ENCODE measurements at places on chromosomes 4 and X. TPM values are rescaled to one million over a fixed set of nuclear protein-coding genes. Genes with fewer than 3 reads are reported as not detected.

GRCh38 chrX:40933132-40933705 lies 152.0 kb upstream of the USP9X start:
- no peak for DNase-seq

Gene IRAK1
- 44.6 TPM for total RNA-seq

DNA sequence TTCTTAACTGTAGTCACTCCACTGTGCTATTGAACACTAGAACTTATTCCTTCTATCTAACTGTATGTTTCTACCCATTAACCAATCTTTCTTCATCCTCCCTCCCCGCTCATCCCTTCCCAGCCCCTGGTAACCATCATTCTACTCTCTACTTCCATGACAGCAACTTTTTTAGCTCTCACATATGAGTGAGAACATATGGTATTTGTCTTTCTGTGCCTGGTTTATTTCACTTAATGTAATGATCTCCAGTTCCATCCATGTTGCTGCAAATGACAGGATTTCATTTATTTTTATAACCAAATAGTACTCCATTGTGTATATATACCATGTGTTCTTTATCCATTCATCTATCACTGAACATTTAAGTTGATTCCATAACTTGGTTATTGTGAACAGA lies 186.5 kb downstream of the GABRB1 start:
- DNase-seq, result no peak

Gene LONRF3
- total RNA-seq, result 0.10 TPM

GRCh38 chr4:41609851-41610250 lies 71.9 kb downstream of the LIMCH1 start:
- DNase-seq, result no peak

- no peak for DNase-seq
Measured at GRCh38 chr4:57071326-57071725, 38.9 kb downstream of the IGFBP7 start.

GRCh38 chr4:142091691-142092182 lies 455.4 kb downstream of the IL15 start:
- DNase-seq, result no peak

- no peak for DNase-seq
Measured at GRCh38 chrX:49844611-49845010, 15.5 kb downstream of the PAGE4 start.

- DNase-seq, result no peak
Measured at GRCh38 chr4:162891788-162892707, 274.6 kb downstream of the NAF1 start.

GRCh38 chrX:41664375-41664901 lies 24.3 kb upstream of the GPR34 start:
- no peak for DNase-seq

DNA sequence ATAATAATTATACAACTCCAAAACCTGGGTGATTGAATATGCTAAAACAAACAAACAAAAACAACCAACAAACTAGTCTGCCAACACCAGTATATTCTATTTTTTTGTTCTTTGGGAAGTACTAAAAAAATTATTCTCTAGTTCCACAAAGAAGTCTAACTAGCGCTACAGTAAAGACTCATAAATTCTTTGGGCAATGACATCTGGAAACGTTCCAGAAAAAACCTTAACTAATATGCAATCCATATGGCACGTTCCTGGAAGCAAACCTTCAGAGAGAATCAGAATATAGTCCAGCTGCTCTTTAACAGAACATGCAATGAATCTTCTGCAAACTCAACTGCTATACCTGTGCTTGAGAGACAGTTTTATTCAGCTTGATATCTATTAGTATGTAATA lies 500.1 kb downstream of the TRAM1L1 start:
- DNase-seq, result no peak

GRCh38 chr4:89837993-89838390 lies 1.0 kb upstream of the SNCA start:
- DNase-seq, result peak; percentile 30

Gene LGI2
- total RNA-seq, result 3.1 TPM

DNA sequence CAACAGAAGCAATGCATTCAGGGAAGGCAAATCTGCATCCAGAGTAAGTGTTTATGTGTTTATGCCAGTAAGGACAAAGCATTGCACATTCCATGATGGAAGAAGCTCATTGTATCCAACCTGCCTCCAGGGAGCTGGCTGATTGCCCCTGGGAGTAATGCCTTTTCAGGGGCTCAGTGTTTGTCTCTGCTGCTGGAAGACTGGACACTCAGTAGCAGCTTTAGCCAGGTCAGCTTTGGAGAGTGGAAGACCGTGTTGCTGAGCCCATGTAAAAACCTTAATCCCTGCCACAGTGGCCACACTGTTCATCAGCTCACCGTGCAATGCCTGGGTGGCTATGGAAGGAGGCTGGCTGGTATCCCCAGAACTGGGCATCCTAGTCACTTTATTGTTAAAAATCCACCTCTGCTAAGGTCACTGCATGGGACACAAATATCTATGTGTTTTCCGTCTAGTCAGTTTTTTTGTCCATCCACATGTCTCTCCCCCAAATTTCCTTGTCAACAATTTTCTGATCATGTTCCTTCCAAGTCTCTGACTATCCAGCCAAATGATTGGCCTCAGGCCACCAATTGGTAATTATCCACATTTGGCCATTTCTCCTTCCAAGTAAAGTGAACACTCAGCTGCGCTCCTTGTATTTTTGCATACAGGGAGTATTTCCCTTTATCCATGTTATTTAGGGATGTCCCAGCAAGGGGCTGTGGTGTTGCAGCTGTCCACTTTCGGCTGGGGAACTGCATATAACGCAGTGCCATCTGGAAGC lies 2044.5 kb upstream of the AGA start:
- DNase-seq, result no peak

DNA sequence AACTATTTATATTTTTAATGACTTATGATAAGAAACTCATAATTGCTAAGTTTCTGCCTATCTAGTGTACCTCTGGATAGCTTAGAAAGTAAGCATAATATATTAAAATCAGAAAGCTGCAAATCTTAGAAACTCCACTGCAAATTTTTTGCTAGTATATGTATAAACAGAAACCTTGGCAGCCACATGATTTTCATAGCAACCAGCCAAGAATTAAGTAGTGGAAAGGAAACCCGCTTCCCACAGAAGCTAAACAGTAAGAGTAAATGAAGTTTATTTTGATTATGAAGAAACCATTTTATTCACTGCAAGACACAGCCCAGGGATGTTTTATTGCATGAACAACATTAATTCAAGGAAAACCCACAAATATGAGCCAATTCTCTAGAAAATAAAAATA lies 872.5 kb upstream of the ADGRL3 start:
- no peak for DNase-seq

Gene UGT2B7
- not detected for total RNA-seq

DNA sequence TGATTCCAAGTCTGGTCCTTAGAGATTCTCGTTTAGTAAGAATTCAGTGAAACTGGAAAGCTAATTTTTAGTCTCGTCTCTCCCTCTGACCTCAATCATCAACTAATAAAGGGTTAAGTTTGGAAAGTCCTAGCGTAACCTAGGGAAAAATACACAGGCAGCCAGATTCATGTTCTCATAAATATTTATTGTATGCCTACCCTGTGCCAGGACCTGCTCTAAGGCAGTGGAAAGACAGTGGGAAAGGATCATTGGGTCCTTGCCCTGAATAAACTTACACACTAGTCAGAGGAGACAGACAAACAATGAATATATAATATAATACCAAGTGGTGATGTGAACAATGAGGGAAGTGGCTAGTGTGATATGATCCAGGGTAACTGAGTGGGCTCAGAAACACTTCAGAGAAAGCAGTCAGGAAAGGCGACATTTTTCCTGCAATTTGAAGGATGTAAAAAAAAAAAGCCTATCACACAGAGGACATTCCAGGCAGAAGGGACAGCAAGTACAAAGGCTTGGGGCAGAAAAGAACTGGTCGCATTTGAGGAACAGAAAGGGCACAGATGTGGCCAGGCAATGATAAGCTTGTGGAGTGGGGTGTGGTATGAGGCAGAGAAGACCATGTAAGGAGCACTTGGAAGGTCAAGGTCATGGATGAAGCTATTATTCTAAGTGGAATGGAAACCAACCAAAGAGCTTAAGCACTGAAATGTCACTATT lies 128.8 kb downstream of the AMELX start:
- DNase-seq, result no peak

Gene CLDN2
- not detected for total RNA-seq

- no peak for DNase-seq
Measured at GRCh38 chr4:55670695-55671094, 34.6 kb upstream of the NMU start.

Gene TLR6
- not detected for total RNA-seq

Gene SH3TC1
- total RNA-seq, result 0.59 TPM

GRCh38 chrX:106734827-106735226 lies 8.3 kb downstream of the RNF128 start:
- no peak for DNase-seq

Gene RHOXF2B
- not detected for total RNA-seq

- DNase-seq, result no peak
Measured at GRCh38 chrX:130550351-130550750, 148.6 kb downstream of the RBMX2 start.

Gene ZNF157
- total RNA-seq, result 0.31 TPM

Gene DGAT2L6
- not detected for total RNA-seq

GRCh38 chrX:155028877-155029291 lies 2.2 kb downstream of the FUNDC2 start:
- DNase-seq, result no peak

DNA sequence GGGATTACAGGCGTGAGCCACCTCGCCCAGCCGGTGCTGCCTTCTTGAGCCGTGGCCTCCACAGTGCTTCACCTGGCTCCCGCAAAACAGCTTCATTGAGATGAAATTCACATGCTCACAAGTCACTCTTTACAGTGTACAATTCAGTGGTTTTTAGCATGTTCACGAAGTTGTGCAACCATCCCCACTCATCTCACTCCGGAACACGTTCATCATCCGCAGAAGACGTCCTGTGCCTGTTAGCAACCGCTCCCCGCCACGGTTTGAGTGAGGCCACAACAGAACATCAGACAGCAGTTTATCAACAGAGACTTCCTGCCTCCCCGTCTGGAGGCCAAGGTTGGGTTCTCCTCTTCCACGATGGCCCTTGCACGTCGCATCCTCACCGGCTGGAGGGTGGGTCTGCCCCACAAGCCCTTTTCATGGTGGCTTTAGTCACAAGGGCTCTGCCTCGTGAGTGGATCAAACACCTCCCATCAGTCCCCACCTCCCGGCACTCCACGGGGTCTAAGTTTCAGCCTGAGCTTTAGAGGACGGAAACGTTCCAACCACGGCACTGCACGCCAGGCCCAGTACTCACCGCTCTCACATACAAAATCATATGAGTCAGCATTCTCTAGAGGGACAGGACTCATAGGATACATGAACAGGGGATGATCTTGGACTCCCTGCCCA lies 29.6 kb upstream of the SPON2 start:
- peak; percentile 51 for DNase-seq

GRCh38 chr4:56990109-56990905 lies 11.6 kb downstream of the POLR2B start:
- no peak for DNase-seq

GRCh38 chrX:56099271-56099670 lies 132.9 kb upstream of the KLF8 start:
- DNase-seq, result no peak

Gene ARMCX2
- total RNA-seq, result 114 TPM

GRCh38 chr4:38310446-38311043 lies 350.3 kb downstream of the PTTG2 start:
- DNase-seq, result no peak

Gene NXF2
- total RNA-seq, result not detected

GRCh38 chrX:9905721-9906120 lies 61.4 kb upstream of the CLDN34 start:
- DNase-seq, result no peak

Gene PDGFC
- total RNA-seq, result 5.1 TPM

GRCh38 chr4:138112389-138112788 lies 129.8 kb downstream of the SLC7A11 start:
- no peak for DNase-seq

- DNase-seq, result no peak
Measured at GRCh38 chr4:152983774-152984411, 47.8 kb downstream of the FHDC1 start.

GRCh38 chr4:6956087-6956433 lies 46.4 kb downstream of the TBC1D14 start:
- peak; percentile 20 for DNase-seq

DNA sequence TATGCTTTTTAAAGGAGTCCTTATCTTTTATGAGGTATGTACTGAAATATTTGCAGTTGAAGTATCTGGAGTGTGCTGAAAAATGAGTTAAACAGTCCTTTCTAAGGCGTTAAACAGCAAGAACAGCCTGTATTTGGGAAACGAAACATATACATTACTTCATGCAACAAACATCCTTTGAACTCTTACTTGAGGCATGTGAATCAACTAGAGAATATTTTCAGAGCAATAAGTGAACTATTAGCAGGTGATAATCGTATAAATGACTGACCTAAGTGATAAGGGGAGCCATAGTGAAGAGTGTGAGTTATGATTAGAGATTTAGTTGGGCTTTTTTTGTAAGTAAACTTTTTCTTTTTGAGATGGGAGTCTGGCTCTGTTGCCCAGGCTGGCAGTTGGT lies 45.9 kb upstream of the RHOH start:
- no peak for DNase-seq

Gene PAGE1
- total RNA-seq, result not detected

Gene RPS6KA6
- 6.7 TPM for total RNA-seq

GRCh38 chr4:42458657-42459056 lies 61.4 kb downstream of the SHISA3 start:
- no peak for DNase-seq

DNA sequence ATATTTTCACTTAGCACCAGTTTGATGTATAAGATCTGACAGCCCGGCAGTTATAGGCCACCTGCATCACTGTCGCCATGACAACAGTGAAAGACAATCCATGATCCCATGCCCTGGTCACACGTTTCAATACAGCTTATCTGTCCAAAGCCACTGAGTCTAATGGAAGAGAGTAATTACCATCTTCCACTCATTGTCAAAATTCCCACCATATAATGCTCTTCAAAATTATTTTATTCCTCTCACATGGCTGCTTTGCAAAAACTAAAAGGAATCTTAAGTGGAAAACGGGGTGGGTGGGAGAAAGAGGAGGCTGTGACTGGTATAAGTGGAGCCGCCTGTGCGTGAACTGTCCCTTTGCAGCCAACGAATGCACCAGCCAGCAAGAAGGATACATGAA lies 44.2 kb downstream of the MAML3 start:
- no peak for DNase-seq

GRCh38 chrX:39953879-39954278 lies 143.9 kb downstream of the BCOR start:
- DNase-seq, result no peak

Gene CNGA1
- 0.18 TPM for total RNA-seq

DNA sequence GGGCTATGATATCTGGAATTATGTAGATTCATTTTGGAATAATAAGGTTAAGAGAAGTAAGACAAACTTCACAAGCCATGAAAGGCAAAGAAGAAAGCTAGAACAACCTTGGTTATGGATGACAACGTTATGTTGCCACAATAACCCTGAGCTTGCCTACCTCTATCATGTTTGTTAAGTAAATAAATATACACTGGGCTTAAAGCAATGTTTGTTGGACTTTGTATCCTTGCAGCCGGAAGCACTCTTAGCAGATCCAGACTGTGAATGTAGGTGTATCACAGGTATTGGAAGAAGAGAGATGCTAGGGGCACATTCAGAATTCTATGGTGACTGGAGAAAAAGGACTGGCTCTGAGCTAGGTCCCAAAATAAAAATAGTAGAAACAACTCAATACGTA lies 214.4 kb downstream of the HS3ST1 start:
- DNase-seq, result no peak

GRCh38 chrX:40875476-40875875 lies 140.1 kb upstream of the MED14 start:
- no peak for DNase-seq

All from H7 (cell line).